ENCODE measurements at places on chromosomes 3 and 15. TPM values are rescaled to one million over a fixed set of nuclear protein-coding genes. Genes with fewer than 3 reads are reported as not detected.

Gene DCBLD2
- 28.8 TPM for total RNA-seq

Gene ITIH4
- 28.8 TPM for total RNA-seq

Gene IL5RA
- total RNA-seq, result not detected

Gene TMEM44
- total RNA-seq, result 9.2 TPM

Gene TAMM41
- 15.8 TPM for total RNA-seq

Gene TRPM1
- not detected for total RNA-seq

Gene NSUN3
- total RNA-seq, result 12.1 TPM

Gene GMNC
- not detected for total RNA-seq

Gene IGF1R
- total RNA-seq, result 30.7 TPM

Gene CD200R1
- total RNA-seq, result 1.3 TPM

Gene HESX1
- total RNA-seq, result 0.62 TPM

Gene PP2D1
- not detected for total RNA-seq

Gene C3orf85
- total RNA-seq, result not detected

Gene IQCF5
- not detected for total RNA-seq

Gene VIPR1
- 1.3 TPM for total RNA-seq

Gene LSAMP
- 3.7 TPM for total RNA-seq

Gene CAPN3
- 7.6 TPM for total RNA-seq

Gene INSYN1
- 12.8 TPM for total RNA-seq

Gene CMTM8
- total RNA-seq, result 3.2 TPM

Gene GPR62
- not detected for total RNA-seq

Gene CAMK2N2
- 0.24 TPM for total RNA-seq

Gene IMPG2
- 0.65 TPM for total RNA-seq

Gene NUSAP1
- 1.3 TPM for total RNA-seq

Gene FBXO40
- total RNA-seq, result 1.5 TPM

Gene BNC1
- total RNA-seq, result 0.29 TPM

Gene RAB8B
- total RNA-seq, result 46.8 TPM
